Fibroblast of villous mesenchyme (primary cell): ENCODE measurements at places on chromosomes 1 and 21. TPM values are rescaled to one million over a fixed set of nuclear protein-coding genes. Genes with fewer than 3 reads are reported as not detected.

DNA sequence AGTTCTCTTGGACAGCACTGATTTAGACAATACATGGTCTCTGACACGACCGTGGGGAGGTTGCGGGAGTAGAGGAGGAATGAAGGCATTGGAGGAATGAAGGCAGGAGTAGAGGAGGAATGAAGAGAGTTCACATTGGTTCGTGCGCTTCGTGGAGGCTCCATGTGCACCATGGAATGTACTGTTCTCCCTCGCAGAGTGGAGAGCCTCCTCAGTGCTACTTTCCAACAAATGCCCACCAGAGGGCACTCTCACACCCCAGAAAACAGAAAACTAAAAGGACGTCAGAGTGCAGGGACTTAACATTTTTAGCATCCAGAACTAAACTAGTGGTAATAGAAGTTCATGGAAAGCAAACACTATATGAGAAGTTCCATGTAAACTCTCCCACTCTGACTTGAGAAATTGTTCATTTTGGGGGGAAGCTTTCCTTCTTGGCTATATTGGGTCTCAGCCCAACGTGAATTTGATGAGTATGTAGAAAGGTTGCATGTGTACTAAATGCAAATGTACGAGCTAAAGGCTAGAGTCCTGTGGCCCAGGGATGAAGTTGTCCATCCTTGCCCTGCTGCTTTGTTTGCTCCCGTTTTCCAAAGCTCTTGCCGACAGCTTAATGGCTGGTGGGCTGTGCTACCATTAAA, 211.6 kb downstream of the LMX1A start:
- DNase-seq: peak; percentile 56

- DNase-seq: no peak
These were observed 88.1 kb upstream of the RUNX3 start for GRCh38 chr1:25018110-25018735.

- peak; percentile 33 for DNase-seq
These were observed 69.5 kb downstream of the RHOU start for GRCh38 chr1:228804640-228805413.

DNA sequence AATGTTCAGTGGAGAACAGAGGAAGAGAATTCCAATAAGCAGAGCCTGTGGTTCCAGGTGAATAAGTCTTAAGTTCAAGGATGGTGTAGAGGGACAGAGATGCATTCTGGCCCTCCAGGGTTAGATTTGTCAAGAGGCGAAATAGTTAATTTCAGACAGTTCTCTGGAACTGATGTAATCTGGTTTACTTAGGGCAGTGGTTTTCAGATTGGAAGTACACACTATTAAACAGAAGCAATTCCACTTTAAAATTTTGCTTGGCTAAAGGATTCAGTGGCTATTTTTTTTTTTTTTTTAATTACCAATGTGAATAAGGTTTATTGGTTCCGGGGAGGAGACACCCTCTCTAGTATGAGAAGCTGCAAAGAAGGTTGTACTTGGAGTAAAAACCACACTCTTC, 25.3 kb upstream of the MYOCOS start:
- no peak for DNase-seq

DNA sequence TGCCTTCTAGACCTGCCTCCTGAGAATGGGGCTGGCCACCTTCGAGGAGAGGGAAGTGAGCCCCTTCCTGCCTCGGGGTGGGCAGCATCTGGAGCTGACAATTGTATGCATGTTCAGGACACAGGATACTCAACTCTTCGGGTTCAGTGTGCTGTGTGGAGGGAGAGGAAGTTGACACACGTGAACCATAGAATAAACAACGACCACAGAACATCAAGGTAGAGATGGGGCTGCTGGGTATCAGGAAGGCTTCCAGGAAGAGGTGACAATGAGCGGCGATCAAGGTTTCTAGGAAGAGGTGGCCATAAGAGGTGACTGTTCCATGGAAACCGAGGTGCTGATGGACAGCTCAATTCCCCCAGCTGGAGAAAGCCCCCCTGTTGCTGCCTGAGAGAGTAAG, 22.0 kb downstream of the UBIAD1 start:
- DNase-seq: no peak

GRCh38 chr1:118788463-118788862, 199.7 kb downstream of the TBX15 start:
- DNase-seq: no peak

- peak; percentile 2 for DNase-seq
These were observed 38.1 kb downstream of the HSD3B2 start for GRCh38 chr1:119453021-119453420.

GRCh38 chr1:6850537-6850936, 65.3 kb downstream of the CAMTA1 start:
- no peak for DNase-seq

- DNase-seq: no peak
These were observed 33.3 kb downstream of the LAMB3 start for GRCh38 chr1:209618756-209619420.

DNA sequence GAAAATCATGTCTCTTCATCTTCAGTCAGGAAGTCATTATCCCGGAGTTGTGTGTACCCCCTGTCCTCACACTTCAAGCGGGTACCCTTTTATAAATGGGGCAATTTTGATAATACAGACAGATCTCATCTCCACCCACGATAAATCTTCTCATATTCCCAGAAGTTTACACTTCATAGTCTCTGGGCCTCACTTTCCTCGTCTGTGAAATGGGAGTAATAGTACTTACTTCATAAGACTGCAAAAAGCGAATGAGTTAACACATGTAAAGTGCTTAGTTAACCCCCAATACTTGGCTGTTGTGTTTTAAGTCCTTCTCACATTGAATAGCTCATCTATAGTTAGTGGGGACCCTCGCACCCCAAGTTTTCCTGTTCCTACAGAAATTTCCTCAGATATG, 820 bp downstream of the NUP210L start:
- no peak for DNase-seq

- peak; percentile 15 for DNase-seq
These were observed 342.0 kb upstream of the CAMK1G start for GRCh38 chr1:209241487-209241886.

- DNase-seq: no peak
These were observed 467.4 kb upstream of the VAMP3 start for GRCh38 chr1:7303554-7304317.

- DNase-seq: no peak
These were observed 123.2 kb downstream of the PTPRC start for GRCh38 chr1:198761859-198762616.

DNA sequence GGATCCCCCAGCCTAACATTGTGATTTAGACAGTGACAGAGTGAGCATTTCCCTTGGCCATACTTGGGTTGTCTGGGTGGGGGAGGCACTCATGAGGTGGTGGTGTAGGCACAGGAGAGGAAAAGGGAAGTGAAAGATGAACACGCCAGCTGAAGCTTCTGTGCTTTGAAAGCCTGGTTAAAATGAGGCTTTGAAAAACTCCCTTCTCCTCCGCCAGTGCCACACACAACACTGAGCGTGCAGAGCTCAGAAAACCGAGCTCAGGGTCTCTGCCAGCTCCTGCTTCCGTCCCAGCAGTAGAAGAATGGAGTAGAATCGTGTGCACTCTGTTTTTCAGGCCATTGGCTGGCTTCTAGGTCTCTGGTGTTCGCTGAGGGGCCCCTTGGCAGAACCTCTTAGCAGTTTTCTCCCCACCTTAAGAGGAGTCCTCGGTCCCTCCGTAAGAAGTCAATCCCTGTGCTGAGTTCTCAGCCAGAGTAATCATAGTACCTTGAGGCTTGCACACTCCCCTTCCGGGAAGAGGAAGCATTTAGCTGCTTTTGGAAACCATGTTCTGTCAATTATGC, 12.9 kb downstream of the PLEKHM2 start:
- DNase-seq: no peak

DNA sequence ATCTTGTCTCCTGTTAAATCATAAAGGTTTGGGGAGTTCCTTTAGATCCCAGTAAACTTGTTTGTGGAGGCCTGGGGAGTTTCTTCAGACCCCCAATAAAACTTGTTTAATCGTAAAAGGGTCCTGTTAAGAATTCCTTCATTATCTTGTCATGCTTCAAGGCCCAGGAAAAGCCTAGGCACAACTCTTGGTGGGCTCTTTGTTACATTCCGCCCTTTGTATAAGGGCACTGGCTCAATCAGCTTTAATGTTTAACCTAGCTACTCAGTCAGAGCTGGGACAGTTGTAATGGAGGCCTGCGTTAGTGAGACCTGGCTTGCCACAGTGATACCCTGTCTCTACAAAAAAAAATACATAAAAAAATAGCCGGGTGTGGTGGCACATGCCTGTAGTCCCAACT, 77.2 kb downstream of the MPZL1 start:
- no peak for DNase-seq

The FNDC7 gene
- 0.43 TPM in 1 of 2 replicates, not detected in the other for total RNA-seq

The OR2T35 gene
- not detected in 2 replicates for total RNA-seq

The LMOD1 gene
- total RNA-seq: 44.1 and 50.1 TPM in 2 replicates

The PTGS2 gene
- total RNA-seq: 3.0 and 5.5 TPM in 2 replicates

The GSTM5 gene
- 5.8 and 9.1 TPM in 2 replicates for total RNA-seq

The FALEC gene
- 0.64 and 1.3 TPM in 2 replicates for total RNA-seq

The FAM3B gene
- not detected in 2 replicates for total RNA-seq

The APOBEC4 gene
- total RNA-seq: not detected in 2 replicates

The TBX19 gene
- total RNA-seq: 0.64 and 0.86 TPM in 2 replicates

The CRYBG2 gene
- total RNA-seq: not detected in 2 replicates

The ACTN2 gene
- not detected in 2 replicates for total RNA-seq

The NBPF12 gene
- 6.0 and 9.3 TPM in 2 replicates for total RNA-seq

The KAZN gene
- 8.6 and 10.6 TPM in 2 replicates for total RNA-seq
